ENCODE measurements at places on chromosomes 4 and X.

DNA sequence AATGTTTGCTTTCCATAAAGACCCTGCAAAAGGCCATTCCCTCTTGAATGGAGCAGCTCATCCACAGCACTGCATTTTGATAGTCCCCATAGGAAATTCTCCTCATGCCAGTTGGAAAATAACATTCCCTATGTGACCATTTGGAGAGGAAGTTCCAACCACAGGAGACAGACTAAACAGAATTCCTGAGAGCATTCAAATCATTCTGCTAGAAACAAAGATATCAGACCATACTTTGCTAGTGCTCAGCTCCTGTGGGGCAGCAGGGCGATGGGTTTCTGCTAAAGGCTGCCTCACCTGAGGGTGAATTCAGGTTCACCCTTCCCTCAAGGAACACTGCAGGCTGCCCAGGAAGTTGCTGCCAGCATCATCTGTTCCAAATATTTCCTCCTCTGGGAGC, 58.8 kb downstream of the LNX1 start:
- DNase-seq: no peak
- H3K4me1 ChIP-seq: no peaks in the 10 kb centered on the region
- H3K36me3 ChIP-seq: no peaks in the 10 kb centered on the region
- H3K4me3 ChIP-seq: no peak overlapping the region
- peaks cover 14% of the 10 kb centered on the region for H3K27me3 ChIP-seq

DNA sequence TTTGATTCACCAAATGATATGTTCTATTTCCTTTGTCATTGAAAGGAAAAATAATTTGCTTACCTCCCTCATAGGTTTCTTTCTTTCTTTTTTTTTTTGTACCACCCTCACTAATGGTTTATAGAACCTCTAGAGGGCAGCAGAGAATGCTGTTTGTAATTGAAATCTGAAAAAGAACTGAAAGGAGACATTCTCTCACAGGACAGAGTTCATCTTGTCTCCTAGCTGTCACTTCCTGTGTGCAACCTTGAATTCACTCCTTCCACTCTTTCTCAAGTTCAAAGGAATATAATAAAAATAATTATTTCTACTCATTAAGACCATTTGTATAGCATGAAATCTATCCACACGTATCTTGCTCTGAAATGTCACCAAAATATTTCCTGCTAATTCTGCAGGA, 51.0 kb downstream of the GUCY1B1 start:
- DNase-seq: peak; percentile 27
- H3K4me1 ChIP-seq: no peaks in the 10 kb centered on the region
- H3K27ac ChIP-seq: no peak overlapping the region
- no peaks in the 10 kb centered on the region for H3K36me3 ChIP-seq
- H3K27me3 ChIP-seq: no peaks in the 10 kb centered on the region

DNA sequence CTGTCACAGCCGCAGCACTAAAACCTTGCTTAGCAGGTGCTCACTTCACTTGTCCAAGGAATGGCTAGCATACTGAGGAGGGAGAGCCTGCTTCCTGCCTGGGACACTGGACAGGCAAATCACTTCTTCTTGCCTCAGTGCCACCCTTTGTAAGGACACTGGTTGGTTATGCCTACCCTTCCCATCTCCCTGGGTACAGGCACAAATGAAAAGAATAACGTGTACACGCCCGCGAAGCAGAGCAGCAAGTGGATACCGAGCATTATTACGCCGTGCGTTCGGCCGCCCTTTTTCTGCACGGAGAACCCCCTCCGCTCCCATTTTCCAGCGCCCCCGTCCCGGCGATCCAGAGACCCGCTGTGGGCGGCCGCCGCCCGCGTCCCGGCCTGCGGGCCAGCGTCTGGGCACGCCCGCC, 338 bp upstream of the KLHL2 start:
- H3K27me3 ChIP-seq: no peaks in the 10 kb centered on the region
- H3K36me3 ChIP-seq: no peaks in the 10 kb centered on the region
- peaks cover 40% of the 10 kb centered on the region for H3K4me1 ChIP-seq
- H3K27ac ChIP-seq: peak overlapping the region; percentile 68
- DNase-seq: no peak

- H3K27me3 ChIP-seq: no peaks in the 10 kb centered on the region
- DNase-seq: no peak
- peak overlapping the region; percentile 85 for H3K4me3 ChIP-seq
- H3K27ac ChIP-seq: peak overlapping the region; percentile 92
- no peaks in the 10 kb centered on the region for H3K36me3 ChIP-seq
Observed at GRCh38 chrX:155028129-155028528, 1.5 kb downstream of the FUNDC2 start.

DNA sequence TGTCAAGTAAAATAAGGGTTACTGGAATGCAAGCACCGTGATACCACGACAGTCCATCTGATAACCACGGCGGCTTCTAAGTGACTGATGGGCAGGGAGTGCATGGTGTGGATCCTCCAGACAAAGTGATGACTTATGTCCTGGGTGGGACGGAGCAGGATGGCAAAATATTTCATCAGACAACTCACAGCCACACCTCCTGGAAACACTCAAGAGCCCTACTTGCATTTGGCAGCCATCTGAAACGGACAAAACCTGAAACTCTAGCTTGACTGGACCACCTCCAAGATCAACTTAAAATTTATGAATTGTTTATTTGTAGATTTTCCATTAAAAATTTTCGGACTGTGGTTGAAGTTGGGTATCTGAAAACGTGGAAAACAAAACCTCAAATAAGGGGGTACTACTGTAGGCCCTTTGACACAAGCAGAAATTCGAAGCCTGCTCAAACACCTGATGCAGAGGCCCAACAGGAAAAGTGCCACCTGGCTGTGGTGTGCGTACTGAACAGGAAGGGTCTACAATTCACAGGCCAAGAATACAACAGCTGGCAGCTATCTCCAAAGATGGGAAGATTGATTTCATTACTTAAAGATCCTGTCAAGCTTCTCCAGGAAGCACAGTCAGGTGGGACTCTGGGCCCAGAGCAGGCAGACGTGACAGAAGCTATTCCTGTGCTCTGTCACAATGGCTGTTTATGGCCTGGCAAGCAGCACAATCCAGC, 26.0 kb downstream of the LRIT3 start:
- no peak for DNase-seq
- H3K4me1 ChIP-seq: no peaks in the 10 kb centered on the region
- no peak overlapping the region for H3K4me3 ChIP-seq
- H3K36me3 ChIP-seq: peaks cover 4% of the 10 kb centered on the region
- peaks cover 5% of the 10 kb centered on the region for H3K27me3 ChIP-seq

- H3K4me1 ChIP-seq: no peaks in the 10 kb centered on the region
- no peak overlapping the region for H3K4me3 ChIP-seq
- no peaks in the 10 kb centered on the region for H3K36me3 ChIP-seq
- no peaks in the 10 kb centered on the region for H3K27me3 ChIP-seq
- peak; percentile 18 for DNase-seq
Observed at GRCh38 chrX:96770315-96770714, 85.7 kb downstream of the DIAPH2 start.
